Eye (tissue), 1 donor: ENCODE measurements at places on chromosomes 4 and X.

DNA sequence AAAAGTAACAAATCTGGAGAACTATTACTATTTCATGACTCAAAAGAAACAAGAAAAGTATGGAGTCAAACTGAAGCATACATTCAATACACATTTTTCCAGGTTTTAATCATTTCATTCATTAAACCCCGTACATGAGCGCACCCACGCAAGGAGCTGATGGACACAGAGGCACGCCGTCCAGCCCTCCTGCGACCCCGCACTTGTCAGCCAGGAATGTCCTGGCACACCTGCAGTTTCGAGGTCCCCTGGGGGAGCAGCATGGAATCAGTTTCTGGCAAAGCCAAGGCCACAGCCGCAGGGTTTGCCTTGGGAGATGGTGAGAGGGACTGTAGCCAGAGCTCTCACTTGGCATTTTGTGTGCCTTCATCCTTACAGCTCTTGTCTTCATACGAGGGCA is 12.8 kb upstream of the SLC2A9 start:
- DNase-seq: no peak

DNA sequence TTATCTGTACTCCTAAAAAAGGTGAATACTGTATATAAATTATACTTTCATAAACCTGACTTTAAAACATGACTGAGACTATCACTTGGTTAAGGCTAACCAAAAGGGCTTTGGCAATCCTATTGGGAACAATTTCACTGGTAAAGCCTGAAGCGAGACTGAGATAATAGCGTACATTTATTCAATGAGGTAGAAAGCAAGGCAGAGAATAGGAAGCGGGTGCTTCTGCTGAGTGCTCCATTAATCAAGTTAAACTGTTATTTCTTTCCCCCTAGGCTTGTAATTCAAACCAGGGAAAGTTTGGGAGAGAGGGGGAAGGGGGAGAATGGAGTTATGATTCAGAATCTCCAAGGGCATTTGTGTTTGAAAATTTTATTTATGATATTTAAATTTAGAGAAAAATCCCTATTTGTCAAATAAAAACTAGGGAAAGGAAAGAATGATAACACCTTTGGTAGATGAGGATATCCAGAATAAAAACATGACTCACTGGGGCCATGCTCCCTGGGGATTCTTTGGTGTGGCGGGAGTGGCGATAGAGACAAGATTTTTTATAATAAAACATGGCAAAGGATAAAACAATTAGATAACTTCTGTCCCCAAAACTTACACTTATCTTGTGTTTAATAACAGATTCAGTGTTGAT is 34.6 kb upstream of the SORBS2 start:
- DNase-seq: no peak

GRCh38 chr4:102454268-102454667 is 46.9 kb upstream of the NFKB1 start:
- no peak for DNase-seq

- DNase-seq: no peak
Measured at GRCh38 chr4:149294601-149295000, 521.0 kb downstream of the IQCM start.

GRCh38 chr4:20426028-20426427 is 174.3 kb downstream of the SLIT2 start:
- DNase-seq: no peak

DNA sequence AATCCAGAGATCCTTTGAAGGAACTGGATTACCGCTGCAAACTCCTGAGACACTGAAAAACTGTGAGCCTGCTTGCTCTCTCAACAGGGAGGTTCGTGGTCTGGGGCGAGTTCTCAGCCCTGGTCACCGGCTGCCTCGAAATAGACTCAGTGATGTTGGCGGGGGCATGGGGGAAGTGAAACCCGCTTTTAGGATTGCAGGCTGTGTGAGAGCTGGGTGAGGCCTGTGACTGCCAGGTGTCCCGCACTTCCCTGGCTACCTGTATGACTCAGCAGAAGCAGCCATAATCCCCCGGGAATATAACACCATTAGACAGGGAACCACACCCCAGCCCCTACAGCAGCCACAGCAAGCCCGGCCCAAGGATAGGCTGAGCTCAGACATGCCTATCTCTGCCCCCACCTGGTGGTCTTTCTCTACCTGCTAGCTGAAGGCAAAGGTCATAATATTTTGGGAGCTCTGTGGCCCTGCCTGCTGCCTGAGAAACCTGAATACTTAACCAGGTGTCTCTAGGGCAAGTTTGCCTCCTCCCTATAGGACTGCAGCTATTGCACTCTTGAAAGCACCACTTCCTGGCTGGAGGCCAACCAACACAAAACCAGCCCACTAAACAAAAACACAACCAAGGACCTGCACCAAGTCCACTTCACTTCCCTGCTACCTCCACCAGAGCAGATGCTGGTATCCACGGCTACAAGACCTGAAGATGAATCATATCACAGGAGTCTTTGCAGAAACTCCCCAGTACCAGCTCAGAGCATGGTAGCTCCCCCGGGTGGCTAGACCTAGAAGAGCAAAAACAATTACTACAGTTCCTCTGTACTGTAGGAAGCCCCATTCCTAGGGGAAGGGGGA is 202.0 kb downstream of the RRAGB start:
- DNase-seq: no peak

DNA sequence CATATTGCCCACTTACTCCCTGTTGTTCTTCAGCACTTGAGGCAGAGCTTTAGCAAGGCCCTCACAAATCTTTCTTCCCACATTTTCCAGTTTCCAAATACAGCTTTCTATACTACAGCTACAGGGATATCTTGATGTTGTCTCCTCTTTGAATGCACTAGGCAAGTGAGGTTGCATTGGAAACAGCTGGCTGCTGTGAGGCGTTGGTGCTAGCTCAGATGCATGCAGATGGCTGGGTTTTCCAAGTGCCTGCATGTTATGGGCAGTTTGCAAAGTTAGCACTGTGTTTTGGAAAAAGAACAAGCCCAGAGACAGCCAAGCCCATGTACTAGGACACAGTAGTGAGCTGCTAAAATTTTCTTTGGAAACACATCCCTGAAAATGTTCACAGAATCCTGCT is 315.1 kb upstream of the RASGEF1B start:
- no peak for DNase-seq

DNA sequence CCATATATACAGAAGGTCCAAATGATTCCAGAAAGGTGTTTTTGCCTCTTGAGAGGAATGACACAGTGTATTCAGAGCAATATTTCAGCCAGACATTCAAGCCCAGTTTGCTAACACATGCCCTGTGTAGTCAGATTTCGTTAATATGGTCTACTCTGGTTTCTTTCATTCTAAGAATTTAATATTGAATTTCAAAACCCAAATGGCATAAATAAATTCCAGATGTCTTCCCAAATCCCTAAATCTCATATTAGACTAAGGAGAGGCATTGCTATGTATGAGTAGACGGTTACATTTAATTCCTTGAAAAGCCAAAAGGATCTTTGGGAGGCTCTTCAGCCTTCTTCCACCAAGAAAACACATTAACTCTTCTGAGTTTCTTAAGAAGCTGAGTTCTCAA is 66.3 kb upstream of the C1QTNF7 start:
- peak; percentile 44 for DNase-seq

DNA sequence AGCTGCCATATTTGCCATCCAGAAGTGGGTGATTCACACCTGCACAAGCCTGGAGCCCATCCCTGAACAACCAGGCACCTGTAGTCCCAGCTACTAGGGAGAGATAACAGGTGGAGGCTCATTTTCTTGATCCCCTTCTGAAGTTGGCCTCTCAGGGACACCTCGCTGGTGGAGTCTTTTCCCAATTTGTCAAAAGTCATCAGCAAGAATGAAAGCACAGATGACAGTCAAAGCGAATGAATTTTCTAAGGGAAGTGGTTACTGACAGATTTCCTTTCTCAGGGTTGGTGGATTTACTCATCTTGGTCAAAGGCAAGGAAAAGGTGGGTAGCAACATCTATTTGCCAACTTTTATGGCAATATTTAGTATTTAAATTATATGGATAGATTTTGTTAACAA is 36.5 kb downstream of the FGFBP1 start:
- DNase-seq: no peak

DNA sequence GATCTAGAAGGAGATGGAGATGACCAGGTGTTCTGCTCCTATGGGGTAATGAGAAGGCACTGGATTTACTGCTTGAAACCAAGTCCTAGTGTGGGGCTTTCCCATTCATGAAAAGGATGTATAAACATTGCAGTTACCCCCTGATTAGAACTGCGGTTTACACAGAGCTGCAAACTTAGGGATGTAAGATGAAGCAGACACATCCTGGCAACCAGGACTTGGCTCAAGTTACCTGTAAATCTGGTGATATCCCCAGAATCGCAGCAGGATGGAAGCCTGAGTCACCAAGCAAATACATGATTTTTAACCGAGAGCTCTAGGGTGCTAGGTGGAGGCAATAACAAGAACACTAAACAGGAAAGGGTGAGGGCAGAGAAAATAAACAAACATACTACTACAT is 178.6 kb upstream of the MAMLD1 start:
- no peak for DNase-seq

DNA sequence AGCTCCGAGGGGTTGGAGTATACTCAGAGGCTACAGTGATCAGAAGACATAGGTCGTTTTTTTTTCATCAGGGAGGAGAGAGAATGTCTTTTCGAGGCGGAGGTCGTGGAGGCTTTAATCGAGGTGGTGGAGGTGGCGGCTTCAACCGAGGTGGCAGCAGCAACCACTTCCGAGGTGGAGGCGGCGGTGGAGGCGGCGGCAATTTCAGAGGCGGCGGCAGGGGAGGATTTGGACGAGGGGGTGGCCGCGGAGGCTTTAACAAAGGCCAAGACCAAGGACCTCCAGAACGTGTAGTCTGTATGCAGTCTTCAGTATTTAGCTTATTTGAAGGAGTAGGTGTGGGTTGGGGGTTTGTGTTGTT is 500 bp downstream of the GAR1 start:
- DNase-seq: no peak

DNA sequence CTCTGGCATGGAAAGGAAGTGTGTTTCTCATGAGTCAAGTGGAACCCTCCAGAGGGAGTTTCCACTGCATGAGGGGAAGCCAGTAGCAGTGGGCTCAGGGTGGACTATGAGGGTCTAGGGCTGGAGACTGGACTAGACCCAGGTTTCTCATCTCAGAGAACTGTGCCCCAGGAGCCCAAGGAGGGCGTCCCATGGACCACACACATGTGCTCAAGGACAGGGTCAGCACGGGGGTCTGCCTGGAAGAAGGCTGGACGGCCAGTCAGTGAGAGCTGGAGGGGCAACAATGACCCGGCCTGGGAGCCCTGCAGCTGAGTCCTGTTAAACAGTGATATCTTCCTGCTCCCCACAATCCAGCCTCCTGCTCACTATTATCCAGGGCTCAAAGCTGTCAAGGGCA is 5.8 kb upstream of the CTSO start:
- DNase-seq: no peak

- peak; percentile 19 for DNase-seq
Measured at GRCh38 chrX:50081282-50081889, 119.4 kb downstream of the AKAP4 start.

- no peak for DNase-seq
Measured at GRCh38 chrX:28487818-28488217, 99.4 kb upstream of the IL1RAPL1 start.

DNA sequence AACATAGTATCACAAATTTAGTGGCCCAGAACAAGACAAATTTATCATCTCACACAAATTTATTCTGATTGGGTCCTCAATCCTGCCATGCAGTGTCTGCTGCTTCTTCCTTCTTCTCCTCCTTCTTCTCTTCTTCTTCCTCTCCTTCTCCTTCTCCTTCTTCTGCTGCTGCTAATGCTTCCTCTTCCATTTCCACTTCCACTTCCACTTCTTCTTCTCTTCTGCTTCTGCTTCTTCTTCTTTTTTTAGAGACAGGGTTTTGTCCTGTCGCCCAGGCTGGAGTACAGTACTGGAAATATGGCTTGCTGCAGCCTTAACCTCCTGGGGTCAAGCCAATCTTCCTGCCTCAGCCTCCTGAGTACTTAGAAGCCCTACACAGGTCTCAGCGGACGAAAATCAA is 37.5 kb downstream of the FGFBP1 start:
- DNase-seq: no peak

DNA sequence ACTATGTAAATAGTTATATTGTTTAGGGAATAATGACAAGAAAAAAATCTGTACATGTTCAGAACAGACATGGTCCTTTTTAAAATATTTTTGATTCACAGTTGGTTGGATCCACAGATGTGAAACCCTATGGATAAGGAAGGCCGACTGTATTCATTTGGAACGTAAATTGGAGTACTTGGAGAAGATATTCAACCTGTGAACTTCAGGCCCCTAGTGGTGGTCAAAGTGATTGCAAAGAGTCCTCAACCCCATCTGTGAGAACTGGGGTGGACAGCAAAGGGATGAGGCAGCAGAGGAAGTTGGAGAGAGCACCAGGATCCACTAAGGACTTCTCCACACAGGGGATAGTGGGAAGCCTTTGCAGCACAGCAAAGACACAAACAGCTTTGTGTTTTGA is 6.2 kb upstream of the CXCL13 start:
- DNase-seq: no peak

DNA sequence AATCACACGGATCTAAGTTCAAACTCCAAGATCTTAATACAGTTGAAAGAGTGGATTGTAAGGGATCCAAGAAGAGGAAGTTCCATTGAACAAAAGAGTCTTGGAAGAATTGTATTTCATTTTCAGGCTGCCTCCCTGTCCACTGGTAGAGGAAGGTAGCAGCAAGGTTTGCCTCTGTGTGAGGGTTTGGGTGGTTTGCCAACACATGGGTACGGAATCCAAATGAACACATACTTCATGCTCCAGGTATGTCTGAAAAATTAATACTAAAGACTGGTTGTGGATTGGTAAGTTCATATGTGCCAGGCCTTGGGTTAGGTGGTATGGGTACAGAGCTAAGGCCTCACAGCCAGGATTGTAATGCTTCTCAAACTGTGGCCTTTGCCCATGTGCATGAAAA is 523.6 kb upstream of the BOD1L1 start:
- DNase-seq: no peak

- peak; percentile 13 for DNase-seq
Measured at GRCh38 chr4:2419814-2420213, 1.1 kb downstream of the CFAP99 start.

- DNase-seq: no peak
Measured at GRCh38 chrX:153214934-153215333, 35.9 kb downstream of the MAGEA1 start.

GRCh38 chr4:15381806-15382338 is 46.0 kb upstream of the C1QTNF7 start:
- DNase-seq: no peak

DNA sequence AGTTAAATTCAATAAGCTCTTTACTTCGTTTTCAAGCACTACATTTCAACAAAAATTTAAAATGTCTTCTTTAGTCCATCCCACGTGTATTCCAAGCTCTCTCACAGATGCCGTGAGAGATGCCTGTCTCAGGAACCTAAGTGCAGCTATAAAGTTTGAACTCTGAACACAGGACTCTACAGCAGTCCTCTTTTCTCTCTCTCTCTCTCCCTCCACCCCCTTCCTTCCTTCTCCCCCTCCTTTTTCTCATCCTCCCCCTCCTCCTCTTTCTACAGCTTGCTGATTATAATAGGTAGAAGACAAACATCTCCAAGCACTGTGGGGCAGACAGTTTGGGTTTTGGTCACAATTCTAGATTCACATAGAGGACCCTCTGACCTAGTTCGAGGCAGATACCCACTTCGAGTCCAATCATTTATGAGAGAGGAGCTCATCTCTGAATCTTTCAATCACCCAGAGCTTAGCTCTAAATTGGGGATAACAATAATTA is 31.5 kb upstream of the DCLK2 start:
- DNase-seq: no peak
